ENCODE measurements at places on chromosomes 5 and 9.

- no peak for DNase-seq
Observed at GRCh38 chr5:44806608-44807007, 2.1 kb upstream of the MRPS30 start.

- DNase-seq, result no peak
Observed at GRCh38 chr5:65566505-65566904, 3.4 kb downstream of the PPWD1 start.

DNA sequence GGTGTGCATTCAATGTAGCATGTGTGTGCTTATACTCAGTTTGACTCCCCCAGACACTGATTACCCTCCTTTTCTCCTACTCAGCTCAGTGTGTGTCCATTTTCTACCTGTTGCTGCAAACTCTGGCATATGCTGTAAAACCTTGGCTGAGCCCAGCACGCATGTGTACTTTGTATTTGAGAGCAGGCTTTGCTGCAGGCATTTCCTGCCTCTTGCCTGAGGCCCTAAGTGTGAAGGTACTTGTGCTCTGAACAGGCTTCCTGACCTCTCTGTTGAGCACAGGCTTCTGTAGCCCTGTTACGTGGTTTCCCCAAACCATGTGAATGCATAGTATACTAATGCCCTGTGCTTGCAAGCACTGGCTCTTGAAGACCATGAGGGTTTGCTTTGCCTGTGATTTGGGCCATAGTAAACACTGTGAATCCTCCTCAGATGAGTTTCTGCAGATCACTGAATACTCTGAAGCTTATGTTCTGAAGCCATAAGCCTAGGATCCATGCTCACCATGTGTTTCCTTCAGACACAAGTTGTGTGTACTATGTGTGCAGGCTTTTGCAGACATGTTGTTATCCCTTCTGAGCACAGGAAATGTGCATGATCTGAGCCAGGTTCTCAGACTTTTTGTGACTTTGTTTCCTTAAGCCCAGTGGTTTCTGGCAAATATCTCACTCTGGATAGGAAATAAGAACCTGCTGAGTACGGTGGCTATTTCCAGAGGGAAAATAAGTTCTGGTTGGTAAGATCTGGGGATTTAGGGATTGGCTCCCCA, 124.9 kb upstream of the RUSC2 start:
- DNase-seq, result no peak

DNA sequence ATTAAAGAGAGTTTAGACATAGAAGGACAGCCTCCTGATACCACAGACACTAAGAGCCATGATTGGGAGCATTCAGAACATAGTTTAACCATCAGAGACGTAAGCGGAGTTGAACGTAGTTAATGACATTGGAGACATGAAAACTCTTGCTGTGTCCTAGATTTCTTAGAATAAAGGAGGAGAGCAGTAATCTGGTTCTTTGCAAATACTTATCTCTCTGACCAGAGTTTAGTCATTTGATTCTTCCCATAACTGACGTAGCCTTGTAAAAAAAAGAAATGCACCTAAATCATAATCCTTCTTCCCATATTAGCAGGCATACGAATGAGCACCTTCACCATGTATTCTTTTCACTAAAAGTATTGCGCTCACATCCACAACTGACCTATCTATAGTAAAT, 433.3 kb upstream of the SMC2 start:
- no peak for DNase-seq

DNA sequence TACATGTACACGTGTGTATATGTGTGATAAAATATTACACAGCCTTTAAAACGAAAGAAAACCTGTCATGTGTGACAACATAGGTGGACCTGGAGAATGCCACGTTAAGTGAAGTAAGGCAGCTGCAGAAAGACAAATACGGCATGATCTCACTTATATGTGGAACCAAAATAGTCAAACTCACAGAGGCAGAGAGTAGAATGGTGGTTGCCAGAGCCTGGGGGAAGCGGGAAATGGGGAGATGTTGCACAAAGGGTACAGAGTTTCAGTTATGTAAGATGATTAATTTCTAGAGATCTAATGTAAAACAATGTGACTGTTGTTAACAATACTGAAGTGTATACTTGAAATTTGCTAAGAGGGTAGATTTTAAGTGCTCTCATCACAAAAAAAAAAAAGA, 34.8 kb downstream of the ADAMTS12 start:
- no peak for DNase-seq

DNA sequence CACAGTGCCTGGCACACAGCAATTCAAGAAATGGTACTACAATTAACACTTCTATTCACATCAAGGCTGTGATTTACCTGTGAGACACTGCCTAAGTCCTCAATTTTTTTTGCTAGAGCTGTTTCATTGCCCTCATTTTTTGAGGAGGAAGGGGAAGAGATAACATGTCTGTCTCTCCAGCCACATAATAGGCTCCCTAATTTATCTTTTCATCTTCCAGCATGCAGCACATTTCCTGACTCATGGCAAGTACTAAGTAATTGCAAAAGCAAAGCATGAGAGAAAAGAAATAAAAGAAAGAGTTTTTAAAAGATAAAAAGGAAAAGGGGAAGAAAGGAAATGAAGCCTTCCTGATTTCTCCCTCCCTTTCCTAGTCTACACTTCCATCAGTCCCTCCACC, 26.9 kb upstream of the RNF38 start:
- peak; percentile 21 for DNase-seq

- DNase-seq, result no peak
Observed at GRCh38 chr5:150389531-150390266, 23.0 kb downstream of the CD74 start.

DNA sequence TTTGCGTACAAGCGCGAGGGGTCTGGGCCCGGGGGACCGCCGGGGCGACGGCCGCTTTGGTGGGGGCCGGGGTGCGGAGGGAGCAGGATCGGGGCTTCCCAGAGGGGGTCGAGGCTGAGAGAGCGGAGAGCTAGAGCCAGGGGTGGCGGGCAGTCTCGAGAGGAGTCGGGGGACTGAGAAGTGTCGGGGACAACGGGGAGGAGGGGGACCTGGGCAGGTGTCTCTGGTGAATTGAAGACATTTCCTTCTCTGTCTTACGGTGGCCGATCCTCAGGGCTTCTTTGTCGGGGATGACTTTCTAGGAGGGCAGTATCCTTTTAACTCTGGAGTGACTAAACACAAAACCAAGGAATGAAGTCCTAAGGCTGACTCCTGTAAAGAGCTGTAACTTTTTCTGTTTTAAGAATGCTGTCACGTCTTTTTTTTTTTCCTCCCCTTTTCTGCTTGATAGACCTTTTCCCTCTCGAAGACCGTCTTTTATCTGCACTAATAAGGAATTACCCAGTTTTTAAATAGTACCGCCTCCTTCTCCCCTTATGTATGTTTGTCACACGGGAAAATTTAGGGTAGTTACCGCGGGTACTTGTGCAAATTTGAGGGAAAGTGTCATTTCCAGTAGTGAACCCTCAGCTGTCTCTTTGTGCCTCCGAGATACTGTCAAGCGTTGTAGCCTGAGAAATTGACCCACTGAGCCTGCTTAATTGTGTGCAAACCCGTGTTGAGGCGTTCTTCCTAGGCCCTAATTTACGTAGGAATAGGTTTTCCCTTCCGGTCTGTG, 822 bp downstream of the DENND4C start:
- DNase-seq, result peak; percentile 35

GRCh38 chr5:32572778-32573480, 12.4 kb upstream of the SUB1 start:
- no peak for DNase-seq

GRCh38 chr5:159911349-159911748, 4.9 kb upstream of the ADRA1B start:
- DNase-seq, result no peak

DNA sequence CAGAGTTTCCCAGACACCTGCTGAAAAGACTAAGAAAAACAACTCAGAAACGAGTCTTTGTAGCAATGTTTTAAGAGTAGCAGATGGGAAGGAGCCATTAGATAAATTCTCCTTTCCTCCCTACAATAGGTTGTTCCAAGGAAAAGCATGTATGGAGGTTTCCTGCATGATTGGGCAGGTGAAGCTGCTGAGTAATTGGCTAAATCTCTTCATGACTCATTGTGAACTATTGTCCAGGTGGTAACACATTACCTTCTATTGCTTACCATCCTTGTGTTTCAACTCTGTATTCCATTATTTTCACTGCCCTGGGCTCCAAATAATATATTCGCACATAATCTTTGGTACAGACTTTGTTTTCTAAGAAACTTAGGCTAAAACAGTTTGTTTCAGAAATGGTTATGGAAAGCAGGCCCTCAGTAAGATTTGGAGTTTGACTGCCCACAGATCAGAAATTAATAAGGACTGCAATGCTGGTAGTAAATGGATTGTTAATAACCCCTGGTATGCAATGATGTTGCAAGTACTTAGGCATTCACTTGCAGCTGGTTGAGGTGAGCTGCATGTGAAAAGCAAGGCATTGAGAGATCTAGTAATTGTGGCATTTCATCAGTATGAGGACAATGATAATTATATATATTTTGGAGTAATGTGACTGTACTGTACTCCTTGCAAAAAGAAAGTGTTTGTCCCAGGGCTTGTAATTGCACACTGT, 281.4 kb upstream of the VLDLR start:
- no peak for DNase-seq

DNA sequence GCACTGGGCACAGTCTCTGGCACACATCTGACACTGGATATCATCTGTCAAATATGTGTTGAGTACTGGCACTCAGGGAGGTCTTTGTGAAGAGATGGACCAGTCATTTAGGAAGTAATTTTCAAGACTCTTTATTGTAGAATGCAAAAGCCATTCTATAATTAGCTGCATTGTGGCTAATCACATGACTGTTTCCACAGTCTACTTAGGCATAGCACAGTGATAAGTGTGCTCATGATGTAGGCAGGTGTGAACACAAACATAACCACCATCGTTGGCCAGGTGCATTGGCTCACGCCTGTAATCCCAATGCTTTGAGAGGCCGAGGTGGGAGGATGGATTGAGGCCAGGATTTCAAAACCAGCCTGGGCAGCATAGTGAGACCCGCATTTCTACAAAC, 62.2 kb downstream of the CFAP77 start:
- no peak for DNase-seq

DNA sequence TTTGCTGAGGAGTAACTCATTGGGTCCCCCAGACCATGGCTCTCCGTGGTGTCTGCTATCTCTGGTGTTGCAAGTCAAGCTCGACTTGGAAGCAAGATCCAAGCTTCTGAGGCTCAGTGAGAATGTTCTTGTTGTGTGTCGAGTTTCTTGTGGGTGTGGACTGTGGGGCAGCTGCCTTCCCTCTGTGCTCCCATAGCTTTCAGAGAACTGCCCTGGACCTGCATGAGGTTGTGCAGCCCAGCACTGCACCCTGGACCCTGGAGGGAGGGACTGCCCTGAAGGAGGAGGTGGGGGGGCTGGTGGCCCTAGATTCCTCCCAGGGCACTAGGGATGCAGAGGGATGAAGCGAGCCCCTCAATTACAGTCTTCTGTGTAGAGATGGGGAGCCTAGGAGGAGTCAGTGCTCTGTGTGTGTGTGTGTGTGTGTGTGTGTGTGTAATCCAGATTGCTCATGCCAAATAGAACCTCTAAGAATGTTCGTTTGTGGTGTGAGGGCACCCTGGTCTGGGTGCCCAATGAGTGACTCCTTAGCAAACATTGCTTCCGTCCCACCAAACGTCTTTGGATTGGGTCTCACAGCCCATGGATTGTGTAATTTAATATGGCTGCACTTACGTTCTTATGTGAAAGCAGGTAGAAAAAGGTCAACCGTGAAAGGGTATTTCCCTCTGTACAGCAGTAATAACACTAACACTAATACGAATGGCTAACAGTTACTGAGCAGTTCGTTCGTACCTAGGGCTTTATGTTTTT, 143.3 kb upstream of the LMX1B start:
- no peak for DNase-seq

- DNase-seq, result no peak
Observed at GRCh38 chr5:143524338-143524945, 121.0 kb upstream of the NR3C1 start.

DNA sequence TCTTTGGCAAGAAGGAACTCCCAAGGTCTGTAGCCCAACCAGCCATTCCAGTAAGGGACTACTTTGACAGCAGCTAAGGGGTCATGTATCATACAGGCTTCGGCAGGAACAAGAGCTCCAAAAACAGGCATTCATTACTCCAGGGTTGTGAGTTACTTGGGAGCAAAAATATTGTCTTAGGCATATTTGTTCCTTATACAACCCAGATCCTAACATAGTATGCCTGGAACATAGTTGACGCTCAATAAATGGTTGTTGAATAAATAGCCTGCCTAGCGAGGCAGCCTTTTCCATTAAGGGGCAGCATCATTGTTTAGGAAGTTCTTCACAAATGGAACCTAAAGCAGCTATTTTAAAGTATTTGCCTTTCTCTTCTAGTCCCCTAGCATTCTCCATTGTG, 35.8 kb upstream of the FER start:
- DNase-seq, result no peak

DNA sequence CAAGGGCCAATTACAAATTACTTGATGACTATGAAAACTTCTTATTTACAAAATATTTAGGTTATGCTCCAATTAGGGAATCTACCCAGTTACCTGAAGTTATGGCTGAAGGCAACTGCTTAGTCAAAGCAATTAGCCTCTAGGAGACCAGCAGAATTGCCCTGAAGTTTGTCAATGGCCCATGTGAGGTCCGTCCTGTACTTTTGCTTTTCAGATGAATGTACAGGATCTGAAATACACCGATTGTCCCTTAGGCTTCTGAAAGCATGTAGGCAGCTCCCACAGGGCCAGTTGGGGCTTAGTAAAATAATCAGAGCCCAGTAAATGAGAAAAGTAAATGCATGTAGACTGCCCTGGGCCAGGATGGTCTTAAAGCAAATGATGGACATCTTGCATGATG, 93.3 kb downstream of the DAPK1 start:
- no peak for DNase-seq

DNA sequence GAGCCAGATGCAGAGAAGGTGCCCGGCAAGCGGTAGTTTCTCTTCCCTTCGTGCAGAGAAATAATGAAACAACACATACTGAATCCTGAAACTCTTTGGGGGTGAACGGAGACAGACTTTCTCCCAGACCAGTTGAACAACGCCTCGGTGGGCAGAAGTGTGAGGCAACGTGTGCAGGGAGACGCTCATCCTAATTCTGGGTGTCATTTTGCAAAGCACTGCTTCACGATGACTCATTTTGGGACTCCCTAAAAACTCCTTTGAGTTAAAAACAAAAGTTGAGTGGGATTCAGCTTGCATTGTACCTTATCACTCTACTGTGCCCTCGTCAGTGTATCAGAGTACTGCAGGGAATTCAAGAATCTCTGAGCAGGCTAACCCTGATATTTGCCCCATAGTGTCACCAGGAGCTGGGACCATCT, 3.5 kb upstream of the NEK6 start:
- no peak for DNase-seq

- DNase-seq, result no peak
Observed at GRCh38 chr5:158451203-158451992, 592.5 kb upstream of the CLINT1 start.

GRCh38 chr9:116467740-116468351, 219.3 kb upstream of the TRIM32 start:
- DNase-seq, result no peak

DNA sequence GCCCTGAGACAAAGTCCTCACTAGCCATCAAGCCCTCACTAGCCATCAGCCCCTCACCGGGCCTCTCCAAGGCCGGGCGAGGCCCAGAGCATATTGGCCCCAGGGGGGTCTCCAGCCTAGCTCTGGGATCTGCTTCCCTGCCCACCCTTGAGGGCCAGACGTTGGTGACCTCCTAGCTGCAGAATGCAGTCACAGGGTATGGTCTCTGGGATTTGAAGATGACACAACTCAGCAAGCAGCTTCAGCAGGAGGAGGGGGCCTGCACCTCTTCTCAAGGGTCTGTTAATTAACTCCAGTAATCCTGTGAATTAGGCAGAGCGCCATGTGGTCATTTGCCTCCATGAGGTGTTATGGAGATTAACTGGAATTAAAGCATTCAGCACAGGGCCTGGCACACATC, 116.9 kb upstream of the SPOCK1 start:
- no peak for DNase-seq

Measured in KBM-7 (cell line).